ENCODE measurements at places on chromosomes 12 and 14.

- no peak for DNase-seq
Observed at GRCh38 chr12:96223411-96224218, 29.4 kb downstream of the ELK3 start.

DNA sequence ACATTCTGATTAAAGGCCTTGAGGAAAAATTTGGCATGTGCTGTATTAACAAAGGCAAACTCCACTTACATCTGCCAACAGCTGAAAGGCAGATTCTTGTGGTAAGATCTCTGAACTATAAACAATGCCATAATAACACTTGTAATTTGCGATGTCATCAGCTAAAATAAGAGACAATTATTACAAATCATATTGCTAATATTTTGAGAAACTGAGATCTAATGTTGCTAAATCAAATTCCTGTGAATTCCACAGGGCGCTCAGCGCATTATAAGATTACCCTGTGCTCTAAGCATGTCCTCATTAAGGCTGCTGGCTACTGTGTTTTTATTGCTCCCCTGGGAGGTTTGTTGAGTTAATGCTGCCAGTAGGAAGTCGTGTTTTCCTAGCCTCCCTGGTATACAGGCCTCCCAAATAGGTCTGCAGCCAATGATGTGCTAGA, 244.8 kb downstream of the DACT1 start:
- peak; percentile 96 for DNase-seq

GRCh38 chr14:22820731-22821130, 5.5 kb upstream of the SLC7A7 start:
- DNase-seq, result peak; percentile 34

- no peak for DNase-seq
Observed at GRCh38 chr12:110693731-110694130, 4.8 kb upstream of the HVCN1 start.

- no peak for DNase-seq
Observed at GRCh38 chr14:94752591-94753436, 17.1 kb downstream of the GSC start.

GRCh38 chr14:20118795-20119194, 8.3 kb downstream of the OR4K17 start:
- no peak for DNase-seq

GRCh38 chr14:68278576-68279436, 459.2 kb downstream of the RAD51B start:
- peak; percentile 35 for DNase-seq

- DNase-seq, result no peak
Observed at GRCh38 chr12:53944907-53945847, 6.5 kb downstream of the HOXC13 start.

DNA sequence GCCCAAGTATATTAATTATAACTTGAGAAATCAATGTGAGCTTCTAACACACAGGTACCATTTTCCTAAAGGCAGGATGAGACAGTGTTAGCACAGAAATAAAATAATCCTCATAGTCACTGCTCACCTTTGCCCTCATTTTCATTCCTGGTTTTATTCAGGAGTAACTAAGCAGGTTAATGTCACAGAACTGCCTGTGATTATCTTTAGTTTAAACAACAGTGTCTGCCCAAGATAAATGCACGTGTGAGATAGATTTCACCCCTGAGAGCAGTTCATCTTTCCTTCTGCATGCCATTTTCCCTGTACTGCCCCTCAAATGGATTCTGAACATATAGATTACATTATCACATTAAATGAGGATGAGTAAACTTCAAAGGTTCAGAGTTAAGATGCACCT, 250.7 kb downstream of the RMST start:
- no peak for DNase-seq

GRCh38 chr12:70948976-70949336, 28.4 kb upstream of the PTPRR start:
- DNase-seq, result peak; percentile 7

Data from fibroblast of skin of right quadriceps (primary cell).